NCI-H187 treated with DMSO at 0.1 percent for 48 hours (cell line): ENCODE measurements at places on chromosomes 5 and 9.

GRCh38 chr5:90071066-90071465 is 338.5 kb downstream of the CETN3 start:
- no peak for DNase-seq

- DNase-seq = no peak
Observed at GRCh38 chr9:128969491-128969890, 22.0 kb downstream of the NUP188 start.

DNA sequence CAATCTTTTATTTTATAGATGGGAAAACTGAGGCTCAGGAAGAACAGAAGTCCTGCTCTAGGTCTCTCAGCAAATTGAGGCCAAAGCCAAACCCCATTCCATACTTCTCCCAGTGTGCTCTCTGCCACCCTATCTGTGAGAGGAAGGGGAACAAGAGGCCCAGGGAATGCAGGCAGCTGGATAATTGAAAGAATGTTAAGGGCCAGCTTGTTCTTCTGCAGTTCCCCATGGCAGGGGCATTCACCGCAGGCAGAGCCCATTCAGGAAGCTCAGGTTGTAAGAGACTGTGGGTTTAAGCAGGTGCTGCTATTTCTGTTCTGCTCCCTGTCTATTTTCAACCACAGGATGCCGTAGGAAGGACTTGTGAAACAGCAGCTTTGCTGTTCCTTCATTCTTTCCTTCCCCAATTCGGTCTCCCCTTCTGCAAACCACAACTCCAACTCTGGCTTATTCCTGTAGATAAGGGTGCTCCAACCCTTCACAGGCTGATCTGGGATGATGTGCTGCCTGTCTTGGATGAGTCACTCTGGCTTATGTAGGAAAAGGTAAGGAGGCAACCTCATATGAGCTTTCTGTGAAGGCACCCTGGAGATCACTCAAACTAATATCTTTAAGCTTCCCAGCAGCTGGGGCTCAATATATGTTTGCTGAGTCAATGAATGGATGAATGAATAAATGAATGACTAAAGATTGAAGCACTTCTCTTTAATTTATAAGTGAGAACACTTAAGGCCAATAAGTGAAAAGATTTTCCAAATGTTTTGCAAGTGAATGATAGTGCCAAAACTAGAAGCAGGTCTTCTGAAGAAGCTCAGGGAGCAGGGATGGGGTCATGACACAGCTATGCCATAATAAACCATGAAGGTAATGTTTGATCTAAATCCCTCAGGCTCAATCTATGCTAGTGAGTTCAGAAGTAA is 377.6 kb downstream of the BRINP1 start:
- DNase-seq = no peak

GRCh38 chr5:67206929-67207328 is 10.3 kb upstream of the CD180 start:
- DNase-seq = no peak

DNA sequence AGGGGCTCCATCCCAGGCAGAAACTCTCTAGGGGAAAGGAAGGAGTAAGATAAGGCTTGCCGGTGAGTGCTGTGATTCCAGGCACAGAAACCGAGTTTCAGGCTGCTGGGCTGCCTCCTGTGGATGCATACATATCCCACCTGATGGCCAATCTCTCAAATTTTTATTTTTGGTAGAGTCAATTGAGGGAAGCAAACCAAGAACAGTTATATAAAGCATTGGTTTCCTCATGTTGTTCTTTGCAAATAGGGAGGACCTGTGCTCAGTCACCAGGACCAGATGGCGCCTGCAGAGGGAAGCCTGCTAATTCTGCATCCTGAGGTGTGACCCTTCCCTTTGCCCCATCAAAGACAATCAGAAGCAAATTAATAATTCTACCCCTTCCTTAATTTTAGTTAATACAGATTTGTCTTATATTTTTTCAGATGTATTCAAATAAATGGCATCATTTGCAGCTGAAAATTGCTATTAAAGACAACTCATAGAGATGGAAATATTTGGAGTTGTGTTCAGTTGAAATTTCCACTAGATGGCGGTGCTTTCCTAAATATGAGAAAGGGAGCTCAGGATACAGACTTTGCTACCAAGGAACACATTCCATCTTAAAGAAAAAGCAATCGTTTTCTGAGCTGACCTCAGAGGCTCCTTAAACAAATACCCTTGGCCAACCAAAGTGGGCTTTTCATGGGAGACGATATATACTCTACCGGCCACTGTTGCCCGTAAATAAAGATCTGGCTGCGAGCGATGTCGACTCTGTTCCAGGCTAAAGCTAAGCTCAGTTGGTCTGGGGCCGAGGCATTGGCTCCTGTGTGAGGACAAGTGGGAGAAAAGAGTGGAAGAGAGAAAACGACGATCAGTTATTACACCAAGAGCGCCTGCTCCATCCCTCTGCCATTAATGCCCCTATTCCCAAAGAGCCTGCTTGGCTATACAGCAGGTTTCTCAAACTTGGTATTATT is 225.7 kb upstream of the KLF9 start:
- DNase-seq = no peak

DNA sequence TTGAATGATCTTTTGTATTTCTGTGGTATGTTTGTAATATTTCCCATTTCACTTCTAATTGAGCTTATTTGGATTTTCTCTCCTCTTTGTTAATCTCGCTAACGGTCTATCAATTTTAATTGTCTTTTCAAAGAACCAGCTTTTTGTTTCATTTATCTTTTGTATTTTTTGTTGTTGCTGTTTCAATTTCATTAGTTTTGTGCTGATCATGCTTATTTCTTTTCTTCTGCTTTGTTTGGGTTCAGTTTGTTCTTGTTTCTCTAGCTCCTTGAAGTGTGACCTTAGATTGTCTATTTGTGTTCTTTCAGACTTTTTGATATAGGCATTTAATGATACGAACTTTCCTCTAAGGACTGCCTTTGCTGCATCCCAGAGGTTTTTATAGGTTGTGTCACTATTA is 28.4 kb upstream of the SNCAIP start:
- DNase-seq = no peak

DNA sequence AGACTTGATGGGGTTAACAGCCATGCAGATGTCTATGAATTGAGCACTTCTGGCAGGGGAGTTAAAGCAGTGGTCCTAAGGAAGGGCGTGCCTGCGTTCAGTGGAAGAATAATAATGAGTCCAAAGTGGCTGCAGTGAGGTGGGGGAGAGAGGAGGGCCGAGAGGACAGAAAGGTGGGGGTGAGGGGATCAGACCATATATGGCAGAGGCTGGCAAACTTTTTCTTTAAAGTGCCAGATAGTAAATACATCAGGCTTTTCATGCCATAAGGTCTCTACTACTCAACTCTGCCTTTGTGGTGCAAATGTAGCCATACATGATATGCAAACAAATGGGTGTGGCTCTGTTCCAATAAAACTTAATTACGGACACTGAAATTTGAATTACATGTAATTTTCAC is 77.1 kb downstream of the STRBP start:
- no peak for DNase-seq

DNA sequence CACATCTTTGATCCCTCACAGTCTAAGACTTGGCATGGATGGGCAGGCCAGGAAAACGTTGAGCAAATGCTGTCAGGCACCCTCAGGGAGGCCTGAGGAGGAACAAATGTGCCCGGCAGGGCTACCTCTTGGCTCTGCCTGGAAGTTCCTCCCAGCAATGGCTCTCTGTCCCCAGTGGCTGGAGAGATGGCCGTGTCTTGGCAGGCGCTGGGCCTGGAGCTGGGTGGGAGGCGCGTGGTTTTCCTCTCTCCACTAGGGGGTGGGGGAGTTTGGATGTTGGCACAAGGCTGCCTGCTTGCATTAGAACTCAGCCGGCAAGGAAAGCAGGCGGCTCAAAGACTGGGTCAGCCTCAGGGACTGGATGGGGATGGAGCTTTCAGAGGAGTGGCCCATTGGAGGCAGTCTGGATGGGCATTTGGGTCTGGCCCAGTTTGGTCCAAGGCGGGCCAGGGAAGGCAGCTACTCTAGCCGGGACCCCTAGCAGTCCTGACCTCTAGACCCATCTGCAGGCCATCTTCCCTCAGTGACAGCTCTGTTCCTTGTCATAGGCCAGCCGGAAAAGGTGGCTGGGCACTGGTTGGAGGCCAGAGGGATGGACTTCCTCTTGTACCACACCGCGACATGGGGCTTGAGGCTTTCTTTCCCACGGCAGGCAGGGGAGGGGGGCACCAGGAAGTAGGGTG is 68.2 kb upstream of the STC2 start:
- no peak for DNase-seq

GRCh38 chr5:180067986-180068385 is 3.6 kb downstream of the RNF130 start:
- no peak for DNase-seq

DNA sequence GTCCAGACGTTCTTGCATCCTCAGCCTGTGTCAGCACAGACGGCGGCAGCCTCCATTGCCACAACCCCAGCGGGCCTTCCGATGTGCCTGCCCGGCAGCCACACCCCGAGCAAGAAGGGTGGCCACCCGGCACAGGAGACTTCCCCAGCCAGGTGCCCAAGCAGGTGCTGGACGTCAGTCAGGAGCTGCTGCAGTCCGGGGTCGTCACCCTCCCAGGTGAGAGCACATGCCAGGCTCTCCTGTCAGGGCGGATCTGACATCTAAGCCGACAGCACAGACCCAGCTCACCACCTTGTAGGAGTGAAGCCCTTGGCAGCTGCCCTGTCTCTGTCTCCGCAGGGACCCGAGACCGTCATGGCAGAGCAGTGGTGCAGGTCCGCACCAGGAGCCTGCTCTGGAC is 48.3 kb upstream of the LRRC14B start:
- DNase-seq = no peak

DNA sequence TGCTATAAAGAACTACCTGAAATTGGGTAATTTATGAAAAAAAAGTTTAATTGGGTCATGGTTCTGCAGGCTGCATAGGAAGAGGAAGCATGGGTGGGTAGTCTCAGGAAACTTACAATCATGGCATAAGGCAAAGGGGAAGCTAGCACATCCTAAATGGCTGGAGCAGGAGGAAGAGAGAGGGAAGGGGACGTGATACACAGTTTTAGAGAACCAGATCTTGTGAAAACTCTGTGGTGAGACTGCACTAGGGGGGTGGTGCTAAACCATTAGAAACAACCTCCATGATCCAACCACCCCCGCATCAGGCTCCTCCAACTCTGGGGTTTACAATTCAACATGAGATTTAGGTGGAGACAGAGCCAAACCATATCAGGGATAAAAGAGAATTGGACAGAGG is 624.2 kb downstream of the PRR16 start:
- DNase-seq = no peak

GRCh38 chr9:115671963-115672305 is 481.7 kb upstream of the PAPPA start:
- no peak for DNase-seq

DNA sequence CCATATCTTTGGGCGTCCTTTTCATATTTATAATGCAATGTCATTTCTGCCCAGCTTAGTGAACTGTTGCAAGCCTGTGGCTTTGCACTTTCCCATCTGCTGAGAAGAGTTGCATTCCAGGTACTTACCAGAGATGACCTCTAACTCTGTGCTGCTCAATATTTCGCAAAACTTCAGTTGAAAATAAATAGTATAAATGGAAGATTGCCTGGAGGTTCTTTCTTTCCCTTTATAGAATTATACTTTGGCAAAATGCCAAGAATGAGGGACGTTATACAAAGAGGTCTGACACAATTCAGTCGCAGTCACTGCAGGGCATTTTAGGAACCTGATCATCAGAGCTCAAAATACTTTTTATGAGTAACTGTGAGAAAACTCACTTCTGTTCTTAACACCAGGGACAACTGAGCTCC is 18.9 kb upstream of the VLDLR start:
- no peak for DNase-seq

GRCh38 chr5:176793343-176793699 is 17.0 kb upstream of the UNC5A start:
- DNase-seq = no peak

- DNase-seq = no peak
Observed at GRCh38 chr5:6080930-6081726, 297.2 kb downstream of the MED10 start.

DNA sequence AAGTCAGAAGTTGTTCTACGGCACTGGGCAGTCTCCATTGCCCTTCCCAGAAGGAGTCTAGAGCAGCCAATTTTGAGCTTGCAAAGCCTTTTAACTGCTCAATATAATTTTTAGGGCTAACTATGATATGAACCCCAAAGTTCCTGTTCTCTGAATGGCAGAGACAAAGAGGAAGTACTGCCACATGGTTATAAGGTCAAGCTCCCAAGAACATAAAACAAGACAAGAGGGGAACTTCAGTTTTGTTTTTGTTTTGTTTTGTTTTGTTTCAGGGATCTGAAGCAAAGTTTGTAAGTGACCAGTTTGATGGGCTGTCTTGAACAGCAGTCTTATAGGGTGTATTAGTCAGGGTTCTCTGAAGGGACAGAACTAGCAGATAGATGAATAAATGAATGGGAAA is 11.9 kb upstream of the SMC2 start:
- no peak for DNase-seq

- no peak for DNase-seq
Observed at GRCh38 chr5:125847561-125847960, 575.6 kb upstream of the GRAMD2B start.

DNA sequence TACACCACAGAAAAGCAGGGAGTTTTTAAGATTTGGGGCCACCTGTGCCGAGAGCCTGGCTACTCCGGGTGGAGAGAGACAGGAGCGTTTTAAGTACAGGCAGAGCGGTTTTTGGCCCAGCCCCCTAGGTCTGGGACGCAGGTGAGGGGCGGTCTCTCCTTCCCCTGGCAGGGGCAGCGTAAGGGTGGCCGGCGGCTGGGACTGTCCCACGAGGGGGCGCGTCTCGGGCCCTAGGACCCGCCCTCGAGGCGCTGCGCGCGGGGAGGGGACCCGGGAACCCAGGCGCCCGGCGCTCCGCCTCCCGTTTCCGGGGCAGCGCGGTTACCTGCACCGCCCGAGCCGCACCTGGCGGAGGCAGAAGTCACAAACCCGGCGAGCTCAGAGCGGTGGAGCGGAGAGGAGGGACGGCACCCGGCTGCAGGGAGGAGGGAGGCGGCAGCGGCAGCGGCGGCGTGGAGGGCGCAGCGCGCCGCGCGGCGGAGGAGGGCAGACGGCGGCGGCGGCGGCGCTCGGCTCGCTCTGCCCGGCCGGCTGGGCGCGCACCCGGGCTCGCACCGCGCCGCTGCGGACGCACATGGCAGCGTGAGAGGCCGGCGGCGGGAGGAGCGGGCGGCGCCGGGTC is at the start of gene WWC1:
Gene WWC1, plus strand, starts transcription at position 304 of the 622 bp plus-strand sequence. CDS start 508 bp downstream, outside the sequence.
- DNase-seq = no peak

DNA sequence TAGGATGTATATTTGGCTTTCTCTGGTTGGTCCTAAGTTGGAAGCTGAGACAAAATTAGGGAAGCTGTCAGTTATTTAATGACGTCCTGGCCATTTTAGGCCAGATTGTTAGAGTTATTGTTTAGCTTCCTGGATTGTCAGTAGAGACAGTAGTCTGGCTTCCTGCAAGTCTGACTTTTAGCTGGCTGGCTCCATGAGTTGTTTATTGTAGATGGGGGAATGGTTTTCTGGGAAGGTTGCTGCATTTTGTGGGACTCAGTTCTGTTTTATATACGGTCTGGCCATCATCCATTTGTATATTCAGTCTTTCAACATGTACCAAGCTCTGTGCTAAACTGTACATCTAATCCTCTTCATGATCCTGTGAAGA is 68.3 kb downstream of the SGCD start:
- no peak for DNase-seq
